ENCODE measurements at places on chromosomes 1 and 21.

DNA sequence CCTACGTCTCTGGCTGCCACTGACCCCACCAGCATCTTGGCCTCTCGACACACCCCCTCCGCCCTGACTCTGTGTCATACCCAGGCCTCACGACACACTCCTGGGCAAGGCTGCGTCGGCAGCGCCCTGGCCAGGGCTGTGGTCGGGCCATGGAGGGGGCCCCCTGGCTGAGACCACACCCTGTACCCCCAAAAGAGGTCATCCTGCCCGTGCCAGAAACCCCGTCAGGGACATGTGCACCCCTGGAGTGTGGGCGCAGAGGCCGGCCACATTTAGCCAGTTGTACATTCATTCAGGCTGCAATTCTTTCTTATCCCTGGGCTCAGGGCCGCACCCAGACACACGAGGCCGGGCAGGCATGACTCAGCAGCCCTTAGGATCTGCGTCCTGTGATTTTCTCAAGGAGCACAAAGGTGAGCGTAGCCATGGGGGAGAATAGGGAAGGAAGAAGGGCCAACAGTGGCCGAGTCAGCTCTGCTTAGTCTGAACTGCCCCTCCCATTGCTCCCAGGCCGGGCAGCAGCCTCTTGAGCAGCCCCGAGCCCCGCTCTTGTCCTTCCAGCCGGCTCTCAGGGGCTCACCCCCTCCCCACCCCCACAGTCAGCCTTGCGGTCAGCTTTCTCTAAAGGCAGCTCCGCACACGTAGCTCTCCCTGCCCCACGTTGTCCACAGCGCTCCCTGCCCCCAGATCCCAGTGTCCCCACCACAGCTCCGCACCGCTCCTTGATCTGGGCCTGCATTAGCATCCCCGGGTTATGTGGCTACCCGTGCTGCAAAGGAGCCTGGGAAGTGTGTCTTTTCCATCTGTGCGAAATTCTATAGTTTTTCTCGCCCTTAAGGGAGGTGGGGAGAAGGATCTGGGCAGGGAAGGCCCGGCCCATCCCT lies 7.9 kb downstream of the CSTB start:
- no peak for DNase-seq

DNA sequence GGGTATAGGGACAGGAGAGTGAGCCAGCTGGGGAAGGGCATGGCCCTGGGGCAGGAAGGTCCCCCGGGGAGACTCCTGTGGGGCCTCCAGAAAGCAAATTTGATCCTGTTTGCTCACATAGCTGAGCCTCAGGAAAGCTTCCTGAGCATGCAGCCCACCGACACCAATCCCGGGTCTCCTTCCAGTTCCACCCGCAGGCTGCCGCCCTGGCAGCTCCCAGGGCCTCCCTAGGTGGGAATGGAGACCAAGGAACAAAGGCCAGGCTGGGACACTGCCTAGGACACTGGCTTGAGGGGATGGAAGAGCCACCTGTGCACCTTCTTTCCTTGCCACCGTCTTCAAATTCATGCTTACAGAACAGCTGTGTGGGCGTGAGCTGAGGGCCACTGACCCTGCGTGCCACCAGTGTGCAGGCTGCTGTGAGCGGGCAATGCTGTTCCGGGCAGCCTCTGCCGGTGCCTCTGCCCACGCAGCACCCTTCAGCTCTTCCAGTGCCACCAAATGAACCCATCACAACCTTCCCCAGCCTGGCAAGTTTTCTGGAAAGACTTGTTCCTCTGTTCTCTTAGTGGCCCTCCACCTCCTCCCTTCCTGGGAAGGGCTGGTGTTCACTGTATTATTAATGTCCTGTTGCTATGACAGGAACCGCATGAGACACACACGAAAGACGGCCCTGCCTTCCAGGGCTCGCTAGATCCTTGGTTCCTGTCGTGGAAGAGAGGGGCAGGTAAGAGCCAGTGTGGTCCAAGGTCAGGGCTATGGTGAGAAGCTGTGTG lies 53.6 kb downstream of the ACBD3 start:
- no peak for DNase-seq

DNA sequence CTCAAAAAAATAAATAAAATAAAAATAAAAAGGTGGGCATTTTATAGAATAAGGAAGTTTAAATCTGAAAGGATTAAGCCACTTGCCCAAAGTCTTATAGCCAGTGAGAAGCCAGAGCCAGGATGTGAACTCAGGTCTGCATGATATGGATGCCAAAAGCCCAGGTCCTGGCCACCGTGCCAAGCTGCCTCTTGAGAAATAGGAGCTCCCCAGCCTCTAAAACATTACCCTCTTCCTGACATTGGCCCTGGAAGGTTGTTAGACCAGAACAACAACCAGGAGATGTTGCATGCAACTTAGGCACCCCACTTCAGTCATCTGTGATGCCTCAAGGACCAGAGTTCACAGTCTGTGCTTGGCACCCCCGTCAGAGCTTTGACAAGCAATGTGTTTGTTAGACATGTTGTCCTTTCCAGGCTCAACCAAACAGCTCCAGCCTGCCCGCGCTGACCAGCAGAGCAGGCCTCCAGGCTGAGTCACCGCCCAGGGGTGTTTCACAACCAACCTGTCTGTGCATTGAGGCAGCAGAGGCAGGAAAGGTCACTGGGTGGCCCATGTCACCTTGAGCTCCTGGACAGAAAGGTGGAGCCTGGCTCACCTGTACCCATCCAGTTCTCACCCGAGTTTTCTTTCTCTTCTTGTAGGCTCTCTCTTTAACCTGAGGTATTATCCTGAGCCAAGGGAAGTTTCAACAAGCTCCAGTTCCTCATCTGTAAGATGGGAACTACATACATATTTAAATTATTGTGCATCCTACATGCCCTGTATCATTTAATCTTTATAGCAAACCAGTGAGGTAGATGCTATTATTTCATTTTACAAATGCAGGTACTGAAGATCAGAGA lies 14.9 kb upstream of the MED18 start:
- DNase-seq: no peak

- DNase-seq: no peak
These were observed 430.9 kb downstream of the LTN1 start for GRCh38 chr21:28561772-28562171.

DNA sequence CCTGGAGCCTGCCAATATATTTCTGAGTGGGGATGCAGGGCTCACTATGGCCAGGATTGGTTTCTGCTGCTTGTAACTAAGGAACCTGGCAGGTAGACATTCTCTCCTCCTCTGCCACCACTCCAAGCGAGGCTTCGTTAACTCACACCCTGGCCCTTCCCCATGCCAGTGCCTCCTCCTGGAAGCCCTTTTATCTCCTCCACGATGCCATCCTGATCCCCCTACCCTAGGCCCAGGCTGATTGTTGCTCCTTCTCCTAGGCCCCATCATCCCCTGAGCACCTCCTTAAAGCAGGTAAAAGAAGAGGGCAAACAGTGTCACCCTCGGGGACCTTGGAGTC lies 118.5 kb downstream of the DMRTB1 start:
- no peak for DNase-seq

GRCh38 chr1:70483342-70483741 lies 72.3 kb downstream of the CTH start:
- no peak for DNase-seq

GRCh38 chr1:160117709-160118183 lies 2.2 kb downstream of the ATP1A2 start:
- DNase-seq: no peak

DNA sequence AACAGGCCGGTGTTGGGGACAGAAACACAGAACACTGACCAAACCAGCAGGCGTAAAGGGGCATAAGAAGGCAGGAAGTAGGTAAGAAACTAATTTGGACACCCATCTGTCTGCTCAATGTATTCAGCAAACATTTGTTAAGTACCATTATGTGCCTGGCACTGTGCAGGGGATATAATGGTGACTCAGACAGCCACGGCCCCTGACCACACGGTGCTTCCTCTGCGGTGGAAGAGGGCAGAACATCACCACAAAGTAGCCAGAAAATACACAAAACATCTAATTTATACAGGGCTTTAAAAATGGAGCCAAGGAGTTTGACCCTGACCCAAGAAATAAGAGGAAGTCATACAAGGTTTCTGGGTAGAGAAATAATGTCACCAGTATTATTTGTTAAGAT lies 12.9 kb downstream of the DNAJC11 start:
- no peak for DNase-seq

- DNase-seq: no peak
These were observed 8.6 kb downstream of the HJV start for GRCh38 chr1:146012703-146013558.

DNA sequence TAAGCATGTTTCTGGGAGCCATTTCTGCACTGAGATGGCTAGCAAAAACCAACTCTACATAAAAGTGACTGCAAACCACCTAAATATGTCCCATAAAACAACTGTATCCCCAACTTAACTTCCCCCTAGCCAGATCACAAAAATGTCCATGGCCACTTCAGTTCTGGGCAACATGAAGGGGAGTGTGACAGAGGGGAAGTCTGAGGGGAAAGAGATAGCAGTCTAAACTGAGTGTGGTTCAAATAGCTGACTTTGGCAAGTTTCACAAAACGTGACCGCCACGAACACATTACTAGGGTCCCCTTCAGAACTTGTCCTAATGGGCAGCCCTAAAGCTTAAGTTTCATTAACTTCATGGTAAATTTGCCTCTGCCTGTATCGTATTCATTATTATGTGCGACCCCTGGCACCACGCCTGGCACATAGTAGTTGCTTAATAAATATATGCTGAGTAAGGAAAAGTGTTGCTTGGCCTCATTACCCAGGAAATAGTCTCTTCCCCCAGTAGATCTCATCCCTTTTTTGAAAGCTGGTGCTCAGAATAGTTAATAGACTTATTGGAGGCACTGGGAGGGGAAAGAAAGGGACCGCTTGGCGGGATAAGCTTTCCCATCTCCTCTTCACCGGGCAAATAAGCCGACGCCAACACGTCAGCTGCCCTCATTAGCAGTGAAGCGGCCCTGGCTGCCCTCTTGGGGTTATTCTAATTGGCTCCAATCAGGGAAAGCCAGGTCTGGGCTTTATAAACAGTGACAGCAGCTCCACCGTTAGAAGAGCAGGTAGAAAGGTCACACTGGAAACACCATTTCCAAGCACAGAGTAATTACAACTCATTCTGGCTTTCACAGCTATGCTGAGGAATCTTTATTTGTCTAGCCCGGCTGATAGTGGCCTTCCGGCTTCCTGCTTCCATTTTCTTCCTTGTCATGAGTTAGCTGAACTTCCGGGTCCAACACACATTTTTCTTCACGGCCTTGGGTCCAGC lies 122.1 kb downstream of the LRIG2 start:
- no peak for DNase-seq

DNA sequence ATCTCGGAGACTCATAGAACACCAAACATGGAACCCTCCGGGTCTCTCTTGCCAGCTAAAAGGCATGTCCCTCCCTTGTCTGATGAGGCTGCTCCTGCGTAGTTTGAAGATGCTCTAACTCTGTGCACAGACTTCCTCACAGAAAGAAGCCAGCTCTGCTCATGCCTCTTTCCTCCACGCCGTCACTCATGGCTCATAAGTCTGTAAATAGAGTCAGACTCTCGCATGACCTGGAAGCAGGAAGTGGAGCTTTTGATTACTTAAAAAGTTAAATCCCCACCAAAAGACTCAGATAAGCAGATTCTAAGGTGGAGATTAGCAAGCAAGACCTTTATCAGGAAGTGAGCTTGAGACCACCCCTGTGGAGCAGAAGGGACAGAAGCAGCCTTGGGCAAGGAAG lies 171.6 kb downstream of the TRIM33 start:
- no peak for DNase-seq

- no peak for DNase-seq
These were observed 32.3 kb upstream of the CRP start for GRCh38 chr1:159746666-159747065.
